ENCODE measurements at places on chromosomes 2 and 18.

DNA sequence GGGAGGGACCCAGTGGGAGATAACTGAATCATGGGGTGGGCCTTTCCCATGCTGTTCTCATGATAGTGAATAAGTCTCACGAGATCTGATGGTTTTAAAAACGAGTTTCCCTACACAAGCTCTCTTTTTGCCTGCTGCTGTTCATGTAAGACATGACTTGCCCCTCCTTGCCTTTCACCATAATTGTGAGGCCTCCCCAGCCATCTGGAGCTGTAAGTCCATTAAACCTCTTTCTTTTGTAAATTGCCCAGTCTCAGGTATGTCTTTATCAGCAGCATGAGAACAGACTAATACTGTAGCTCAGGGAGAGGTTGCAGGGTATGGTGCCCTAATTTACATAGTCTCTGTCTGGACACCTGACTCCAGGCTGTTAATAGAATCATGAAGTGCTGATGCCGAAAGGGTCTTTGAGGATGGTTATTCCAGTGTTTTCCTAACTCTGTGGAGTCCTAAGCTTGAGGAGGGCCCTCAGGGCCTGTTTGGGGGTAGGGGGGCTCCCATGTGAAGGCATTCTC lies 343.2 kb downstream of the ALK start:
- DNase-seq, result no peak

GRCh38 chr2:10097352-10098148 lies 17.3 kb upstream of the CYS1 start:
- DNase-seq, result no peak

DNA sequence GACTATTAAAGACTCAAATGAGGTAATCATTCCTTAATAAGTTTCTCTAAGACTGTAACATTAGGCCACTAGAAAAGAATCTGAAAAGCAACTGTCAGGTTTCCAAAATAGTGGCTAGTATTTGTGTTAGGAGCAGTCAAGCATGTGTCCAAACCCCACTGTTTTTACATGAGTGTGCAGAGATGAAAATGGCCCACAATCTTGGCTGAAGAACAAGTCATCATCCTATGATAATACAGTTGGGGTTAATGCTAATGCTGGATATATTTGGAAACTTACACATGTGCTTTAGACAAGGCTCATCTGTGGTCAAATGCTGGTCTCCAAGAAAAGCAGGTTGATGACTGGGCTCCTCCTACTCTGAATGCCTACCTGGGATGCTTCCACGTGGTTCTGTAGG lies 73.6 kb downstream of the MAIP1 start:
- no peak for DNase-seq

GRCh38 chr2:152497481-152498052 lies 162.6 kb downstream of the FMNL2 start:
- no peak for DNase-seq

- DNase-seq, result no peak
Observed at GRCh38 chr2:30368258-30368657, 78.8 kb upstream of the LCLAT1 start.

Measured in stimulated activated CD8-positive, alpha-beta memory T cell treated with anti-CD3 and anti-CD28 coated beads, Interleukin-2, amount 100 ng/mL, for 1 hour (primary cell).